NCI-H1930 (cell line): ENCODE measurements at places on chromosomes 13 and 19.
A peak's percentile ranks its signal among the peaks of the same experiment; 100 is the strongest.

- DNase-seq = no peak
These were observed 188.0 kb upstream of the IRS2 start for GRCh38 chr13:109974354-109974753.

DNA sequence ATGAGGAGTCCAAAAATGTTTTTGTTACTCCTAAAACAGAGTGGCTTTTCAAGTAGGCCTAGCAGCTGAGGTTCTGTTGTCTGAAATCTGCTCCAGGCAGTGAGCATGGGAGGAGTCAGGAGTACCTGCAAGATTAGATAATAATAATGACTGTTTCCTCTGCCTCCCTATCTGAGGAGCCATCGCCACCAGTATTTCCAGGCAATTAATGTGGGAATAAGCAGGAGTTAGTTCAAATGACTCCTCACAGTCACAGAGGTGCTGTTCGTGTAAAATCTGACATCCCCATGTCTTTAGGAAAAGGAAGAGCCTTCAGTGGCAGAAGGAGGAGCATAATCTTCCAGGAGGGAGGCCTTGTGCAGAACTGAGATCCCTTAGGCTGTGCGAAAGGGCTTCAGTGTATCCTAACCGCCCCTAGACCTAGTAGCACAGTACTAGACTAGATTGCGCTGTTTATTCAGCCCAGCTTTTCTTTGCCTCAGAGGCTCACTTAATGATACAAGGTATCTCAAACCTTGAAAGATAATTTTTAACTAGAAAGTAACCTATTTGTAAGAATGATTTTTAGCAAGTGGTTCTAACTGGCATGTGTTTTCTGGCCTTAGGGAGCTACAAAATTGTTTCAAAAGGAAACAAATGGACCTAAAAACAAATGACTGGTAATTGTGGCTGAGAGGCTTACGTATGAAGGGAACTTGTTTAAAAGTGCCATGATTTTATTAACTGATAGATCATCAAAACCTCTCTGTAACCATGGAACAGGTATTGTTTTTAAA lies 49.0 kb downstream of the FREM2 start:
- DNase-seq = no peak

DNA sequence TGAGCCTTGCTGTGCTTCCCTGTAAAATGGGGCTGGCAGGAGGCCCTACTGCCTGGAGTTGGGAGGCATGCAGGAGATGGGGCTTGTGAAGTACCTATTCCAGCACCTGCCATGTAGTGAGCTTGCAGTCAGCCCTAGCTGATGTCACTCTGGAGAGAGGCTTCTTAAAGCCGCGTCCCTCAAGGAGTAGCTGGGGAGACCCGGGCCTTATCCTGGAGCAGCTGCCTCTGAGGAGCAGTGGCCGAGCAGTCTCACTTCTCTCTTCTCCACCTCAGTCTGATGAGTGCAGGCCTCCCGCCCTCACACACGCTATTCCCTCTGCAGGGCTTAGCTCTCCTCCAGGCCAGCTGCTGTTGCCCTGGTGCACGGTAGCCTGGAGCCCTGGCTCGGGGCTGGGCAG lies 18.0 kb downstream of the CLASRP start:
- no peak for DNase-seq

DNA sequence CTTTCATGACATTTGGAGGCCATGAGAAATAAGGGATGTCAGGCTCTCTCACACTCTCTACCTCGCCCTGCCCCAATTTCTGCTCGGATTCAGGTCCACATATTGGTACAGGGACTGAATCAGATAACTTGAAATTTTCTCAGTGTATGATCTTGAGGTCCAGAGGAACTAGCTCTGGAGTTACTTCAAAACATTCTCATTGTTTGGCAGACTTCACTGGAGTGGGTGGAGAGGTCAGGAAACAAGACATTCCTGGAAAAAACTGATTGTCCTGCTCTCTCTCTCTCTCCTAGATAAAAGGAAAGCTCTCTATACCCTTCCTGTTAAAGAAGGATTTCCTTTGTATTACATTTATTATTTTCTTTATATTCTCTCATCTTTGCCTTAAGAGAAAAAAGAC lies 428.1 kb upstream of the DACH1 start:
- DNase-seq = no peak

- DNase-seq = no peak
These were observed 29.7 kb upstream of the FXYD3 start for GRCh38 chr19:35085947-35086346.

- DNase-seq = no peak
These were observed 355.0 kb downstream of the MYO16 start for GRCh38 chr13:108984251-108984920.

DNA sequence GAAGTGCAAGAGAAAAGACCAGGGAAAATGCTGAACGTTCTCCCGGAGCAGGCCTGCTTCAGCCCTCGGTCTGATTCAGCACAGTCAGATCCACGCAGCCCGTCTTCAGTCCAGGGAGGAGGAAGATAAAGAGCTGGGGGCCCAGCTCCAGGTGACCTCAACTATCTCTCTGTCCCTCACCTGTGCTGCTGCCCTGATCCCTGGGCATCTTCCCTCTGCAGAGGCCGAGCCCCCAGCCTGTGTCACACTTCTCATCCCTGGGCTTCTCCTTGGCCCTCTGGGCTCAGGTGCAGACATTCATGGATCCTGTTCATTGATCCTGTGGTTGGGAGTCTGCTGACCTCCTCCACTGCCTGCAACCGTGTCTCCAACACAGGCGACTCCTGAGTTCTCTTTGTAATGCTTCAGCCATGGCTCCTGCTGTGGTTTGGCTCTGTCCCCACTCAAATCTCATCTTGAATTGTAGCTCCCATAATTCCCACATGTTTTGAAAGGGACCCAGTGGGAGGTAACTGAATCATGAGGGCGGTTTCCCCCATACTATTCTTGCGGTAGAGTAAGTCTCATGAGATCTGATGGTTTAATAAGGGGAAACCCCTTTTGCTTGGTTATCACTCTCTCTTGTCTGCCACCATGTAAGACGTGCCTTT lies 27.9 kb downstream of the COL4A2 start:
- no peak for DNase-seq

- DNase-seq = no peak
These were observed 32.2 kb upstream of the ZNF726 start for GRCh38 chr19:23882493-23882892.

DNA sequence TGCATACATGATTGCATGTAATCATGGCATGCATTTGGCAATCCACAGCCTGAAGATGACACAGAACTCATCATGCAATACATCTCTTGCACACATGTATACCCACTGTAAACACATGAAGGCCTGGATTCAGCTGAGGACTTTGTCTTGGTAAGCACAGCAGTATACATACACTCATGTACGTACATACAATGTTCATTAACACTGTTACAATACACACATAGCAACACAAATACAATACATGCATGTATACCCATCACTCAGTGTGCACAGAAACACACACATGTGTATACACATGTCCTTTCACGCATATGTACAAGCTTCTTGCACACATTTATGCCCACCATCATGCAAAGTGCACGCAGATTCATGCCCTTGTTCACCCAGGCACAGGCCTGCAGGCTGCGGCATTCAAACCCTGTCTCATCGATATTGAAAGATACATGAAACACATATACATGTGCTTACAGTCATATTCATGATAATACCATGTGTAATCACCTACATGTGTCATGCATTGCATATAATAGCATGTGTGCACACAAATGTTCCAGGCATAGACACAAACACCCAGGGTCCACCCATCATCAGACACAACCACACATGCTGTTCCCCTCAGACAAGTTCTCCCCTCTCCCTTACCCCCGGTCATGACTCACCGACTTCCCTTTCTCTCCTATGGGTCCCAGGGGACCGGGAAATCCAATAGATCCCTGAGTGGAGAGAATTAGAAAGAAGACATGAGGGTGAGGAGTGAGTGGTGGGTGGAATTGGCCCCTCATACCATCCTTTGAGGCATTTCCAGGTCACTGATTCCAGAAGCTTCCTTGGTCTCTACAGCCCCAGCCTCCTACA lies 28.7 kb downstream of the COL5A3 start:
- no peak for DNase-seq

GRCh38 chr13:97945342-97945741 lies 8.1 kb upstream of the IPO5 start:
- no peak for DNase-seq

GRCh38 chr13:106597186-106597585 lies 29.2 kb upstream of the ARGLU1 start:
- no peak for DNase-seq

DNA sequence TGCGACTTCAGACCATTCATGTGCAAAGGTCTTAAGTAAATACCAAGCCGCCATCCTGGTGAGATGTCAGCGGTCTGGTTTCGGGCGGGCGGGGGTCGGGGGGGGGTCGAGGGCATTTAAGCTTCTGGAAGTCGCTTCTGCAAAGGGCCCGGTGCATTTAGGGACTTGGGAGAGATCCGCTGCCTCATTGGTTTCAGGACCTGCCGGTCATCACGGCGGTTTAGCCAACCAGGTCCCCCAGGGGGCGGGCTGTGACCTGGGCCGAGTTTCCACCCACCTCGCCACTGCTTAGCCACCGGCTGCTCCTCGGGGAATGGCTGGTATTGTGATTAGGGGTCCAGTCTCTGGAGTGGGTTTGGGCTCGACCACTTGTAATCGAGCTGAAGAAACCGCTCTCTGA lies 7.8 kb downstream of the ANKLE1 start:
- DNase-seq = peak; percentile 40

DNA sequence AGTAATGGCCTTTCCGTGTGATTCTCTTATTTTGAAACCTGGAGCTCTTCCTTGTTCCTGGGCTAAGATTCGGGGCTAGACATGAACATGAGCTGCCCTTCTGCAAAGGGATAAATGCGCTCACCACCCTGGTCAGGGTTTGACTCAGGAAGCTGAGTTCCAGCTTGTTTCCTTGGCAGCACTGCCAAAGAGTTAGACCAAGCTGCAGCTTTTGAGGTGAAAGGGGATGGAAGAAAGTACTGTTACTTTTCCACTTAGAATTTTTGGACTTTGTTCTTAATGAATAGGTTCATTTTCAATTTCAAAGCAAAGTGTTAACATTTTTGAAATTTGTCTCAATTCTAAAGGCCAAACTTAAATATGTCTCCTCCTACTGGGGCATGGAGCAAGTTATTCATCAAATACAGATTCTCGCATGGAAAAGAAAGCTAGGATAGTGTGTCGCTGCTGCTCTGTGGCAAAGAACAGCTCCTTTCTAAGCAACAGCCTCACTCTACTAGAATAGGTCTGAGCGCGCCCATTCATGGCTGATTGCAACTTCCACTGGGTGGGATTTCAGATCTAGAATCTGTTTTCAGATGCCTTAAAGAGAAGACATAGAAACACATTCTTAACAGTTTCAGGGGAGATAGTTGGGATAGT lies 2.2 kb downstream of the RGCC start:
- DNase-seq = no peak

GRCh38 chr19:16445238-16446107 lies 26.3 kb downstream of the EPS15L1 start:
- DNase-seq = no peak

DNA sequence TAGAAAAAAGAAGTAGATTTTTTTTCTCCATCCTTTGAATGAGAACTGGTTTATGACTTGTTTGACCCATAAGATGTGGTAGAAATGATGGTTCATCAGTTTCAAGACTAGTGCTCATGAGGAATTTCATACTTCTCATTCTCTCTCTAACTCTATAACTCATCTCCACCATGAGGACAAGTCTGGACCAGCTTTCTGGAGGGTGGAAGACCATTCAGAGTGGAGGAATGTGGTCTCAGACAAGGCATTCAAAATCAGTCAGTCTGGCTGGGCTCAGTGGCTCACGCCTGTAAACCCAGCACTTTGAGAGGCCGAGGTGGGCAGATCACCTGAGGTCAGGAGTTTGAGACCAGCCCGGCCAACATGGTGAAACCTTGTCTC lies 3.5 kb upstream of the EID2 start:
- DNase-seq = no peak

GRCh38 chr19:28839455-28839854 lies 373.5 kb downstream of the UQCRFS1 start:
- no peak for DNase-seq

GRCh38 chr13:73532987-73533510 lies 474.2 kb downstream of the KLF5 start:
- no peak for DNase-seq

GRCh38 chr13:44439452-44440024 lies 65.9 kb downstream of the SERP2 start:
- DNase-seq = no peak

GRCh38 chr13:42333613-42334328 lies 61.8 kb downstream of the AKAP11 start:
- DNase-seq = peak; percentile 4

DNA sequence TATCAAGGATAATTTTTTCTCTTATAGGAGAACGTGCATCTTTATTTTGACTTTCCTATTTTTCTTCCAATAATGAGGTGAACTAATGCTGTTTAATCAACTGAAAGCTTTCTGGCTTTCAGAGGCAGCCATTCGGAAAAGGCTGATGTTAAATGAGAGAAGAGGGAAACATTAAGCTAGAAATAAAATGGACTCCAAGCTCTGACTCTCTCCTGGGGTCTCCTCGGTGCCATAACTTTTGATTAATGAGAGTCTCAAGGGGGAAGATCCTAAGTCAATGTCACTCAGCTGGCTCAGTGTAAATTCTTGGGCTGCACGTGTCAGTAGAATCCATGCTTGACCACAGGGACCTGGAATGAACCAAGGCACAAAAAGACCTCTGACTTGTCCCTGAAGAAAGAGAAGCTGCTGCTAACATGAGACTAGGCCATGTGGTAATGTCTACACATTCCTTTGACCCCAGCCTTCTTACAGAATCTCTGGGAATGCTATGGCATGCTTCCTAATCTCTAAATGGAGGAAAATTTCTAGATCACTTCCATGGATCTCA lies 152.2 kb upstream of the RFC3 start:
- DNase-seq = no peak

- no peak for DNase-seq
These were observed 15.6 kb downstream of the ATP1A3 start for GRCh38 chr19:41978470-41978869.

GRCh38 chr13:26262156-26262555 lies 8.2 kb downstream of the CDK8 start:
- no peak for DNase-seq

DNA sequence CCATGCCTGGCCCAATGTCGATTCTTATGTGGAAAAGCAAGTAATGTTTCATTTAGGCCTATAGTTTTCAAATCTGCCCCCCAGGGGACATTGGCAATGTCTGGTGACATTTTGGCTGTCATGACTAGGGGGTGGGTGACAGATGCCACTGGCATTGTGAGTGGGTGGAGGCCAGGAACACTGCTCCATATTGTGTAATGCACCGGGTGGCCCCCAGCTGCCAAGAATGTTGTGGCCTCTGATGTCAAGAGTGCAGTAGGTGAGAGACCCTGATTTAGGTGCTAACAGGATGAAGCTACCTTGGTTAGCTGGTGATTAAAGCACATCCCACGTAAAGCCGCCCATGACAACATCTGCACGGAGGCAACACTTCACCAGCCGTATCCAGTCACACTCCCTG lies 10.8 kb downstream of the C19orf44 start:
- DNase-seq = no peak

- DNase-seq = no peak
These were observed 283.1 kb downstream of the KLF12 start for GRCh38 chr13:73851104-73851503.

- DNase-seq = no peak
These were observed 64.2 kb downstream of the SOX1 start for GRCh38 chr13:112131081-112131712.

- DNase-seq = no peak
These were observed 153.7 kb downstream of the KLF5 start for GRCh38 chr13:73212482-73212881.

GRCh38 chr13:74661851-74662250 lies 527.6 kb upstream of the KLF12 start:
- no peak for DNase-seq

- DNase-seq = no peak
These were observed 2.3 kb downstream of the DYRK1B start for GRCh38 chr19:39831679-39832078.

- no peak for DNase-seq
These were observed 28.4 kb downstream of the RASA3 start for GRCh38 chr13:114103801-114104654.
